Spleen (tissue), 13 donors: ENCODE measurements at places on chromosomes 5 and 9. TPM values are rescaled to one million over a fixed set of nuclear protein-coding genes. Genes with fewer than 3 reads are reported as not detected.
A peak's percentile ranks its signal among the peaks of the same experiment; 100 is the strongest.

DNA sequence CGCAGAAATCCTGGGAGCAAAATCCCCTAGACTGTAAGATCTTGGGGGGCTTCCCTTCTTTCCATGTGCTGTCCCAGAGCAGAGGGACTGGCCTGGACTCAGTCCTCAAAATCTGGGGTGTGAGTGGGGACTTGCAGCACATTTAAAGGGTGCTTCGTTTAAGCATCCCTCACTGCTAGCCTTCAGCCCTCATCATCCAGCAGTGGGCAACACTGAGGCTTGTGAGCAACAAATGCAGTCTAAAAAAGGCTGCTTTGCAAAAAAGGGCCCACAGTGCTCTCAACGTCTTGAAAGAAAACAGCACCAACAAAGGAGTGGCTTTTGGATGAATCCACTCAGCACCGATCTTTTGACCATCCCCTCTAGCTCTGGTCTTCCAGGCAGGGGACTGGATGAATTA is 128.3 kb upstream of the TBC1D2 start:
- DNase-seq, result no peak

- DNase-seq, result no peak
Observed at GRCh38 chr9:111443454-111443853, 40.7 kb downstream of the ECPAS start.

DNA sequence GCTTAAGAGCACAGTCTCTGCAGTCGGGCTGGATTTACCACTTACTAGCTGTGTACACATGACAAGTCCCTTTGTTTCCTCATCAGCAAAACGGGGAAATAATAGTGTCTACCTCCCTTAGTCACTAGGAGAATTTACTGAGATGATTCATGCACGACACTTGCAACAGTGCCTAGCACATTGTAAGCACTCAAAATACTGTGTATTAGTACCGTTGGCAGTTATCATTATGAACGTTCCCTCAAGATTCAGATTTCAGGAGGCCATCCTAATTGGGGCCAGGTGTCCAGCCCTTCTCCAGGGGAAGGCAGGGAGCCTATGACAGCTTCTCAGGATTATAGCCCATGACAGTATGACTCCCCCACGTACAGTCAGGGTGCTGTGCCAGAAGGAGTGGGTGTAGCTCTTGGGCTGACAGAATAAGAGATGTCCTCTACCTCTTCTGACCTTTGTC is 164.3 kb downstream of the DOCK2 start:
- DNase-seq, result no peak

DNA sequence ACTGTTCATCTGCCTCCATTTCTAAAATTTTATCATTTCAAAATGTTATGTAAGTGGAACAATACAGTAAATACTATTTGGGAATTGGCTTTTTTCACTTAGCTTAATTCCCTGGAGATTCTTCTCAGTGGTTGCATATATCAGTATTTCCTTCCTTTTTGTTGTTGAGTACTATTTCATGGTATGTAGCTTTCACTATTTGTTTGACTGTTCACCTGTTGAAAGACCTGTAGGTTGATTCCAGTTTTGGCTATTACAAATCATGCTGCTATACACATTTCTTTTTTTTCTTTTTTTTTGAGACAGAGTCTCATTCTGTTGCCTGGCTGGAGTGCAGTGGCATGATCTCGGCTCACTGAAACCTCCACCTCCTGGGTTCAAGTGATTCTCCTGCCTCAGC is 33.0 kb upstream of the PWWP2A start:
- no peak for DNase-seq

GRCh38 chr5:169628892-169629291 is 8.2 kb upstream of the DOCK2 start:
- DNase-seq, result no peak

GRCh38 chr9:128611600-128612394 is 44.9 kb downstream of the DYNC2I2 start:
- peak; percentile 40 for DNase-seq

- no peak for DNase-seq
Observed at GRCh38 chr5:143130613-143131305, 272.7 kb downstream of the NR3C1 start.

GRCh38 chr5:80998590-80998979 is 38.4 kb downstream of the RASGRF2 start:
- no peak for DNase-seq

- DNase-seq, result no peak
Observed at GRCh38 chr5:147052519-147052918, 174.0 kb upstream of the PPP2R2B start.

GRCh38 chr9:87179553-87180340 is 232.4 kb upstream of the GAS1 start:
- no peak for DNase-seq

DNA sequence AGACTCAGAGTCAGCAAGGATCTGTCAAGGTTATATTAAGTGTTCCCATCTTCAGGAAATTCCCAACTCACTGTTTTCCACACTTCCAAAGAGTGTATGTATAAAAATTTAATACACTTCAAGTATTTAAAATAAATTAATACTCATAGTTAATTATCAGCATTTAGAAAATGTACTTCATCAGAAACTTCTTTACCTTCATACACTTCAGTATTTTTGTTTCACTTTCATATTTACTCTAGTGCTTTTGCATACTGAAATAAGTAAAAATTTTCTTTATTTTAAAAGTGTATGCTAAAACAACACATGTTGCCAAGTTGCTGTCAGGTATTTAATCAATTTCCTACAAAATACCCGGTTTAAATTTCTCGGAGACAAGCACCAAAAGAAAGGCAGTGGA is 16.5 kb downstream of the RICTOR start:
- no peak for DNase-seq

DNA sequence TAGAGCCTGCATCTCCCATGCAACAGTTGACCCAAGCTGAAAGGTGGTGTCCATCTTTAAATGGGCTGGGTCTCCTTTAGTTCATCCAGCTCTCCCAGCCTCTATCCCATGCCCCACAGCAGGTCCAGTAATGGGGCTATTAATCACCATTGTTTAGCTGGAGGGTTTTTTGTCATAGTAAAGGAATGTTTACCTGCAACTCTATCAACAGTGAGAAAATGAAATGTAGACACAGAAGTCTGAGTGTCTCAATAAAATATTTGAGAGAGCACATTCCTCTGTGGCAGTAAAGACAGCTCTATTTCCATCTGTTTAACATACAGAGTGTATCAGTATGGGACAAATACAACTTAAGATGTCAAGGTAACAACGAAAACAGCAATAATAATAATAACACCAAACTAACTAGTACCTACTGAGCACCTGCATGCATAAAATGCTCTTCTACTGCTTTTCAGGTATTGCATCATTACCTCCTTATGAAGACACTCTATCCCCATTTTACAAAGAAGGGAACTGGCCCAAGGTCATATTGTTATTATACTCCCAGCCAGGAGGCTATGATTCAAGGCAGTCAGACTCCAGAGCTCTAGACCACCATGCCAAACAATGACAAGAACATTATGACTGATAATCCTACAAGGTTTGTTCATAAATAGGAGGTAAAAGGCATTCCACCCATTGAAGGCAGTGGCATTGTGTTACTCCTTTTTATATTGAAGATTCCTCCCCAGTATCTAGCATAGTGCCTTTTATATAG is 21.0 kb upstream of the C5orf58 start:
- DNase-seq, result no peak

DNA sequence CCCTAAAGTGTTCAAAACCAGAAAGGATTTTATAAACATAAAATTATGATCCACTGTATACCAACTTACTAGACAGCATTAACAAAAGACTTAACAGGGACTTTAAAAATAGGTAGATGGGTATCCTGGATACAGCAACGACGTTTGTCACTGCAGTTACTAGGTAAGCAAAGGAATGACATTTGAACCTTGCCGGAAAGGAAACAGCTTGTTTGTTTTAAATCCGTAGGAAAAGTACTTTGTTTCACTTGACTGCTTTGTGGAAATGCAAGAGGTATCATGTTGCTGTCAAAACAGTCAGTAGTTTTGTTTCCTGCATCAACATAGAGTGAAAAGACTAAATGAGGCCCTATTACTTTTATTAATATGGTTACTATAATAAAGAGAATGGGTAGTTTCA is 122.9 kb downstream of the CDC42SE2 start:
- no peak for DNase-seq

DNA sequence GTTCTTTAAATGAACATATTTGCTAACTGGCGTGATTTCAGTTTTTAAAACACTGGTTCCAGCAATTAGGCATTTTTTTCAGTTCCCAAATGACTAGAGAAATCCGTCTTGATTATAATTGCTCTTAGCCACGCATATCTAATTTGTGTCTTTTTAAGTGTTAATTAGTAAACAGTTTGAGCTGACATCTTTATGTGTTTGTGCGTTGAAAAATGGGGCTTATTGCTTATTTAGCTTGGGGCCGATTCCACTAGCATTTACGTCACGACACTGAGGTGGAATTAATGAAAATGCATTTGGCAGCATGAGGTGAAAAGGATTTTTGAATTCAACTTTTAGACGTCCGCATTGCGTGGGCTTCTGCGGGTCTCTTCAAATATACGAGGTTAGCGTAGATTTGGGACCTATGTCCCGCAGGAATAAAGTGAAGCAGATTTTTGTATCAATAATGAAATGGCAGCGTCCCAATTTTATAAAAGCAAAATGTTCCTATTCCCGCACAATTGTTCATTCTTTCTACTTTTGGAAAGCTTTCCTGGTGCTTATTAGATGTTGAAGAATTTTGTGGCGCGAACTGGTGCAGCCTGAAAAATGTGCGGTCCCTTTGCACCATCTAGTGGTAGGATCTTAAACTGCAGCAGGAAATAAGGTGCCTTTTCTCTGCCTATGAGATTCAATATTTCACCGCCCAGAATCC is 122.7 kb upstream of the LMX1B start:
- DNase-seq, result peak; percentile 61

DNA sequence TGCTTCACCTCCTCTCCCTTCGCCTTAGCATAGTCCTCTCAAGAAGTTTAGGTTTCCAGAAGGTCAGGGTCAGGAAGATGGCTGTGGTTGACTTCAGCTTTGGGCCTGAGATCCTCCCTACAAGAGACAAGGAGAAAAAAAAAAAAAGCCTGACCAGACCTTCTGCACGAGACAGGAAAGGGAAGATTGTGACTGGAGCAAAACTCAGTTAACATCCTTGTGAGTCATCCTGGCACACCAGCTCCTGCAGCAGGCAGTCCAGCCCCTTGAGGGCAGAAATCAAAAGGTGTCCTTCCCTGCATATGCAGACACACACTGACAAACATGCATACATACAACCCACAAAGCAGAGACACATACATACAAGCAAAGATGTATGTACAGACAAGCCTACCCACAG is 18.0 kb upstream of the ENHO start:
- no peak for DNase-seq

GRCh38 chr5:33685873-33686755 is 205.7 kb downstream of the ADAMTS12 start:
- DNase-seq, result no peak

DNA sequence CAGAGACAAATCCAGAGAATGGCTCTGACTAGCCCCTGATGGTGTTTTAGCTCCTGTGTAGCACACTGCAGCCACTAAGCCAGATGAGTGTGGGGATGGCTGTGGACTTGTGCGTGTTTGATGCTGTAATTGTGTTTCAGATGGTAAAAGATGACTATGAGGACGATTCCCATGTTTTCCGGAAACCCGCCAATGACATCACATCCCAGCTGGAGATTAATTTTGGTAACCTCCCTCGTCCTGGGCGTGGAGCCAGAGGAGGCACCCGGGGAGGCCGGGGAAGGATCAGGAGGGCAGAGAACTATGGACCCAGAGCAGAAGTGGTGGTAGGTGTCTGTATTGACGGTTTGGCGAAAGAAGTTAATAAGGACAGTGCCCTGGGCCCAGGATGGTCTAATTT is 38.0 kb downstream of the HABP4 start:
- no peak for DNase-seq

DNA sequence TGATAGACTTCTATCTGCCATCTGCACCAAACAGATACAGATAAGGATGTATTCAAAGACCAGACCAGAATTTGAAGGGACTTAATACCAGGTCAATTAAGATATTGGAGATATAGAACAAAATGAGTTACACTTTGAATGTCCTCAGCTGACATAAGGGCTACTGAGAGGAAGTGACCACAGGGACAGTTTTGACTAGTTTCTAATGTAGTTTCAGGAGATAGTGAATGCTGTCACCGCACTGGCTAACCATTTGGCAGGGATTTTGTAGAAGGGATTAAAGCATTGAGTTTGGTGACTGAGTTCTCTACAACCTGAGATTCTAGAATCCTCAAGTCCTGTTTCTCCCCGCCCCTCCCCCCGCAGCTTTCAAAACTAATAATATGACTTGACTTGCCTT is 22.7 kb downstream of the CCNH start:
- no peak for DNase-seq

Gene TRIM36
- 0.77 TPM for total RNA-seq

Gene WWC1
- total RNA-seq, result 1.3 TPM

Gene DIPK1B
- 15.1 TPM for total RNA-seq

Gene DAB2IP
- total RNA-seq, result 83.0 TPM

Gene ZBTB26
- total RNA-seq, result 10.8 TPM

Gene ADAMTS16
- total RNA-seq, result not detected
